NCI-H1417 treated with DMSO at 0.1 percent for 48 hours (cell line): ENCODE measurements at places on chromosomes 4 and X.

DNA sequence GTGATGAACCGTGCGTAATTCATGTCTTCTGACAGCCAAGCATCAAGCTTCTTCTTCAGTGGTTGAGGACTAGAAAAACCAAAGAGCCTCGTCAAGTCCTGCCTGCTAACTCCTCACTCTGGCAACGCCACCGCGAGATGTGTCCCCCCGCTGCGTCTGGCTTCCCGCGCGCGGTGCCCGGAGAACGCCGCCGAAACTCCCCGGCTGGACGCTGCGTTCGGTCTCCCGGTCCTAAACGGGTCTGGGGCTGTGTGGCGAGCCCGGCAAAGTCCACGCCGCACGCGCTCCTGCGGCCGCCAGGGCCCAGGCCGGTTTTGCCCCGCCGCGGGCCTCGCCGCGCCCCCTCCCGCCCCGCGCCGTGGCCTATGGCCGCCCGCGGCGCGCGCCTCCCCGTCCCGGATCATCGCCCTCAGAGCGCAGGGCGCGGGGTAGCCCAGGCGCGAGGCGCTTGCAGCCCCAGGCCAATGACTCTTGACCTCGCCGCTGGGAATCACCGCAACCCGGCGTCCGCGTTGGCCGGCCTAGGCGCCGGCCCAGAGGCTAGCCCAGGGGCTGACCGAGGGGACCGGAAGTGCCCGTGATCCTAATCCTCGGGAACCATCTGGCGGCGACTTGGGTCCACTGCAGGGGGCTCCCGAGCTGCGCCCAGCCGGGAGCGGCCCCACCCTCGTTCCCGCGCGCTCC lies at the start of gene AADAT:
AADAT (minus strand) TSS at position 289 of the 684 bp plus-strand sequence; CDS start at position 23, 266 bp downstream.
- peak; percentile 35 for DNase-seq

GRCh38 chr4:19580095-19580494 lies 671.6 kb upstream of the SLIT2 start:
- DNase-seq = no peak

DNA sequence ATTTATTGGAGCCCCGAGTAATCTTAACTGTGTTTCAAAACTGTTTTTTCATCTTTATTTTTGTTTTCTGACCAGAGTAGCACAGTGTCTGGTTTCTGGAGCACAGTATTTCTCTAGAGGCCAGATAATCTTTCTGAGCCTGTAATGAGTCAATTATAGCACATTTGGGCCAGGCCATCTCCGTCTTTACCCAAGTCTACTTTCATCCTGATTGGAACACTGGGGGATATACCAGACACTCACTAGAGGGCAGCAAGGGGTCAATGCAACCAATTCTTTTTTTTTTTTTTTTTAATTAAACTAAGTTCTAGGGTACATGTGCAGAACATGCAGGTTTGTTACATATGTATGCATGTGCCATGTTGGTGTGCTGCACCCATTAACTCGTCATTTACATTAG lies 282.0 kb downstream of the ARHGAP24 start:
- no peak for DNase-seq

DNA sequence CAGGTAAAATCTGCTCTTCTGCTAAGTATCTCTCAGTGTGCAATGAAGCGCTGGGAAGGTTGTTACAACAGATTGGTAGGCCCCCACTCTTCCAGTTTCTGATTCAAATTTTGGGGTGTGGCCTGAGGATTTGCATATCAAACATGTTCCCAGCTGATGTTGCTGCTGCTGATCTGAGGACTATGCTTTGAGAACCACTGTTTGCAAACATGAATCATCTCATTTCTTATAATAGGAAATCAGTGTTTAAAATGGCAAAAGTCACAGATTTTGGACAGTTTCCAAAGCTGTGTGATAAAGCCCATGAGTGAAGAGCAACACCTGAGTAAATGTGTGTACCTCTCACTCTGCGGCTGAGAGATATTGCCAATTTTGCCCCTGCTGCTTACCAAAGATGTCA lies 36.2 kb upstream of the NDNF start:
- peak; percentile 12 for DNase-seq

- no peak for DNase-seq
Measured at GRCh38 chr4:169272265-169272886, 1.6 kb upstream of the SH3RF1 start.

DNA sequence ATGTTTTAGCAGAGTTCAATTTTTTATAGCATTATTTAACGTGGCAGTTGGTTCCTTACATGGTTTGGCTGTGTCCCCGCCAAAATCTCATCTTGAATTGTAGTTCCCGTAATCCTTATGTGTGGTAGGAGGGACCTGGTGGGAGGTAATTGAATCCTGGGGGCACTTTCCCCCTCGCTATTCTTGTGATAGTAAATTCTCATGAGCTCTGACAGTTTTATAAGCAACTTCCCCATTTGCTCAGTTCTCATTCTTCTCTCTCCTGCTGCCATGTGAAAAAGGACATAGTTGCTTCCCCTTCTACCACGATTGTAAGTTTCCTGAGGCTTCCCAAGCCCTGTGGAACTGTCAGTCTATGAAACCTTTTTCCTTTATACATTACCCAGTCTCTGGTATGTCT lies 329.5 kb downstream of the GRIA2 start:
- DNase-seq = no peak

GRCh38 chr4:177092807-177093206 lies 216.9 kb upstream of the NEIL3 start:
- no peak for DNase-seq

GRCh38 chr4:2810388-2810787 lies 17.5 kb downstream of the SH3BP2 start:
- no peak for DNase-seq

DNA sequence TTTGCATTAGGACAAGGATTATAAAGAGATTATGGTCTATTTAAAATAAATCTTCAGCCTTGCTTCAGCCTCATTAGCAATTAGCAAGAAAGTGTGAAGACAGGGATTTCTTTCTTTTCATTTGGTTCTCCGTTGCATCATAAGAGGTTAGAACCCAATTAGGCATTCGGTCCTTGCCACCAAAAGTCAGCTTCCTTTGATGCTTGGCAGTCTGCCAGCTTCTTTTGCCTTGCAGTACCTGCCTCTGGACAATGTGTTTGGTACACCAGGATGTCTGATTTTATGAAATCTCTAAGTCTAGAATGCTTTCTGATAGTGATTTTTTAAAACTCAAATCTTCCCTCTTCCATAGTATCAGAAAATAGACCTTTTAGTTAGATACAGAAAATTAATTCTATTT lies 12.4 kb downstream of the SMIM20 start:
- no peak for DNase-seq

DNA sequence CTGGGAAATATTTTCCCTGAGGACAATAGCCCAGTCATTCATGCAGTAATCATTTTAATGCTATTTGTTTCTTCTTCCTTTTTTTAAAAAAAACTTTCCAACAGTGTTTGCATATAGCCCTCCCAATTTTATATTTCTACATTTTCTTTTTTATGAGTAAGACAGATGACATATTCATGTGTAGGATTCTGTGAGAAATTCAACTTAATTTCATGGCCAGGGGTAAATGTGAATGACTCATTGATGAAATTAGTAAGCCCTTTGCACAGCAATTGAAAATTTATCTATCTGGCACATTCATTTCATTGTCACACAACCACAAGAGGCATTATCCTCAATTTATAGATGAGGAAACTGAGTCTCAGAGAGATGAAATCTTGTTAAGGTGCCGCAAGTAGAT lies 13.7 kb upstream of the SMIM20 start:
- DNase-seq = no peak

GRCh38 chr4:101286663-101287062 lies 60.7 kb downstream of the PPP3CA start:
- no peak for DNase-seq

DNA sequence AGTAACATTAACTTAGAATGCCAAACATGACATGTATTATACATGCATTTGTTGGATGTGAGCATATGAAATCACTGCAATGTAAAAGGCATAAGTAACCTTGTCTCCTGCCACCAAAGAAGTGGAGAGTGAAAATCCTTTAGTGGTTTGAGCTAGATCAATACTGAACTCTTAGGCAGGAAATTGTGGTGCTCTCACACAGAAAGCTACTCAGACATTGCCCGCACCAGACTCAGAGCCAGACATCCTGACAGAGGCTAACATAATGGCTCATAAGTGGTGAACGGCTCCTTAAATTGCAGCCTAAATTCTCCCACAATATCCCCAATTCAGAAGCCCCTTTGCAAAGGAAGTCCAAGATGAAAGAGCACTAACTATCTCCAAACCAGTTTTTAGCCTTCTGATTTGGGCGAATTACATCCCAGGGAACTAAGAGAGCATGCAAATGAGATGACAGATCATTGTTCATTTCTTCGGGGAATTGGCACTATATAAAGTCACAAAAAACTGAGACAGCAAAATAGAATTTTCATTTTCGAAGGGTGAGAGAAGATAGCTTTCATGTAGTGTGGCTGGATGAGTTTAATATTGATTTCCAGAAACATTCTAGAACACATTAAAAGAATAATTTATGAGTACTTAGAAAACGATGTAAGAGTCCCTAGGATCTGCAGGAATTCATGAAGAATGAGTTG lies 233.6 kb upstream of the RPS6KA3 start:
- no peak for DNase-seq

DNA sequence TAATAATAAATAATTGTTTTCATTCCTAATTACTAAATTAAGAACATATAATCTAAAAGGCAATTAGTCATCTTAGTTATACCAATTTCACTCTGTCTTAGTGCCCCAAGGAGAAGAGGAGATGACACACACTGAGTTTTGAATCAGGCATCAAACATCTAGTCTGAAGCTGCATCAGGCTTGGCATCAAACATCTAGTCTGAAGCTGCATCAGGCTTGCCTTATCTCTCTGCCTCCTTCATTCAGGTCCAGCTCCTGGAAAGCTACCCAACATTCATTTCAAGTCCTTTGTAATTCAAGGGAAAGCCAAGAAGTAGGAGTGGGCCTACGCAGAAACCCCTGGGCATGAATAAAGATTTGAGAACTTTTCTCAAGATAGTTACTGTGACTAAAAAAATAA lies 62.2 kb downstream of the SH3RF1 start:
- DNase-seq = no peak

DNA sequence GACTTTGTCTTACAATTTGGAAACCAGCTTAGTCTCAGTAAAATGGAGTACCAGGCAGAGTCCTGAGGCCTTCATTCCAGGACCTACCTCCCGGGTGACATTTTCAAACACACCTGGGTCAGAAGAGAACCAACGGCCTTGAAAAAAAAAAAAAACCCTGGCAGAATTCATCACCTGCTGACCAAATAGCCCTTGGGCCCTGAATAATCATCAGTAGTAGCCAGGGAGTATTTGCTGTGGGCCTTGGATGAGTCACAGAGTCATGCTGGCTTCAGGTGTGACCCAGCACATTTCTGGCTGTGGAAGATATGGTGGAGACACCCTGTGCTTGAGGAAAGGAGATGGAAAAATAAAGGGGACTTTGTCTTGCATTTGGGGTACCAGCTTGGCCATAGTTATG lies 92.2 kb downstream of the LPAR4 start:
- no peak for DNase-seq

DNA sequence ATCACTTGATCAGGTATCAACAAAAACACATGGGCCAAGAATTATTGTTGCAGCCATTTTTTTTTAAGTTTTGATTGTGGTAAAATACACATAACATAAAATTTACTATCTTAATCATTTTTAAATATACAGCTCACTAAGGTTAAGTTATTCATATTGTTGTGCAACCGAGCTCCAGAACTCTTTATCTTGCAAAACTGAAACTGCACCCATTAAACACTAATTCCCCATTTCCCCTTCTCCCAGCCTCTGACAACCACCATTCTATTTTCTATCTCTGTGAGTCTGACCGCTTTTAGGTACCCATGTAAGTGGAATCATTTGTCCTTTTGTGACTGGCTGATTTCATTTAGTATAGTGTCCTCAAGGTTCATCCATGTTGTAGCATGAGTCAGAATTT lies 126.2 kb upstream of the NDP start:
- DNase-seq = no peak

DNA sequence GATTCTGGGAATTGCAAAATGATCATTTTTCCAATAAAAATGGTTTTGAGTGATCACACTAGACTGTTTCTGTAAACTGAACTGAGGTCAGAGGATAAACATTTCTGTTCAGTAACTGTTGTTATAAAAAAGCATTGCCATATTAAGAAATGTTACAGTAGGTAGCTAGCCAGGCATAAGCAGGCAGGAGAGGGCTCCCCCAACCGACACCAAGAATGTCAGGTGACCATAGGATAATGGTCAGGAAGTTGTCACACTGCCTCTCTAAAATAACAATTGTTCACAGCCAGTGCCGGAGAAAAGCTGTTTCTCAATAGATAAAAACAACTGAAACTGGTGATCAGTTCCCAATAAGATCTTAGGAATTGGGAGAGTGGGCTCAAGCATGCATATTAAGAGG lies 306.2 kb upstream of the SLIT2 start:
- no peak for DNase-seq

DNA sequence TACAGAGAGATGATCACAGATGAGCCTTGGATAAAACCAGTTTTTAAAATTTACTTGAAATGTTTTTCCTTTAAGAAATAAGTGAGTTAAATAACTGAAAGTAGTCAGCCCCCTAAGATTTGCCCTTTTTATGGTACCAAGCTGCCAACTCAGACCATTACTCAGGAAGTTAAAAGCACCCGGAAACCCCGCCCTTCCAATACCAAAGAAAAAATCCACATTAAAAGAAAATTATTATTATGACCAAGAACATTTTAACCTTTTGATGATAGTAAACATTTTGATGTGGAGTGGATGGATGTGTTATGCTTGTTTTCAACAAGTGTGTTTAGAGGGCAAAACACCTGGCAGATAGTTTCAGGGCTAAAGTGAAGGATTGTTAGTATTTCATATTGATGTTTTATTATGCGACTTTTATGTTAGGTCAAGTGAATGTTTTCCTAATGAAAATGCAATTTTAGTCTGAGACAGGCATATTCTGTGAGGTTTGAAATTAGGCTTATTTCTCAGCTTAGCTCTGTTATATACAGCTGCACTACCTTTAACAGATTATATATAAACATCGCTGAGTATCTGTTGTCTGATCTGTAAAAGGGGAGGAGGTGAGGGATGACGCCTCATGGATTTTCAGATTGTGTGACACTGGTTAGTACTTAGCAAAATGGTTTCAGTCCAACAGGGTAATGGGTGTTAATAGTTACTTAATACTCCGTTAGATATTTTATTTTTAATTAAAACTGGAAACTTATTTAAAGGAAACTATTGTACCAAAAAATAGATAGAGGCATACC lies 89.0 kb downstream of the KDM6A start:
- no peak for DNase-seq

- no peak for DNase-seq
Measured at GRCh38 chrX:150364347-150365050, 1.4 kb downstream of the MAMLD1 start.

GRCh38 chr4:166308647-166309046 lies 435.6 kb downstream of the TLL1 start:
- no peak for DNase-seq
